ENCODE measurements at places on chromosomes 2 and 18. TPM values are rescaled to one million over a fixed set of nuclear protein-coding genes. Genes with fewer than 3 reads are reported as not detected.
A peak's percentile ranks its signal among the peaks of the same experiment; 100 is the strongest.

Gene ASB18
- total RNA-seq: not detected

Gene RFTN2
- 0.05 TPM for total RNA-seq

Gene NGEF
- total RNA-seq: 1.3 TPM

Gene PLB1
- 1.6 TPM for total RNA-seq

Gene TUBA4B
- not detected for total RNA-seq

Gene STARD6
- total RNA-seq: not detected

Gene LOXHD1
- not detected for total RNA-seq

Gene GLB1L
- total RNA-seq: 7.6 TPM

Gene RAPGEF4
- 1.8 TPM for total RNA-seq

Gene CAPN13
- 11.8 TPM for total RNA-seq

Gene ZNF892
- total RNA-seq: 6.2 TPM

- H3K27me3 ChIP-seq: no peaks in the 10 kb centered on the region
- H3K4me3 ChIP-seq: no peak overlapping the region
- H3K36me3 ChIP-seq: no peaks in the 10 kb centered on the region
- H3K4me1 ChIP-seq: no peaks in the 10 kb centered on the region
- DNase-seq: no peak
Observed at GRCh38 chr2:59974051-59974766, 579.2 kb downstream of the BCL11A start.

- H3K4me1 ChIP-seq: no peaks in the 10 kb centered on the region
- no peaks in the 10 kb centered on the region for H3K27me3 ChIP-seq
- no peak for DNase-seq
- H3K4me3 ChIP-seq: no peak overlapping the region
Observed at GRCh38 chr2:27202854-27203253, 9.0 kb upstream of the ATRAID start.

- DNase-seq: no peak
- no peak overlapping the region for H3K4me3 ChIP-seq
- H3K27ac ChIP-seq: no peak overlapping the region
- H3K27me3 ChIP-seq: no peaks in the 10 kb centered on the region
- H3K4me1 ChIP-seq: peaks cover 1% of the 10 kb centered on the region
Observed at GRCh38 chr2:233375490-233376314, 21.4 kb downstream of the DGKD start.

GRCh38 chr2:235638541-235639427, 144.9 kb downstream of the AGAP1 start:
- H3K27ac ChIP-seq: no peak overlapping the region
- DNase-seq: peak; percentile 7
- H3K27me3 ChIP-seq: no peaks in the 10 kb centered on the region
- H3K36me3 ChIP-seq: peaks cover 15% of the 10 kb centered on the region

DNA sequence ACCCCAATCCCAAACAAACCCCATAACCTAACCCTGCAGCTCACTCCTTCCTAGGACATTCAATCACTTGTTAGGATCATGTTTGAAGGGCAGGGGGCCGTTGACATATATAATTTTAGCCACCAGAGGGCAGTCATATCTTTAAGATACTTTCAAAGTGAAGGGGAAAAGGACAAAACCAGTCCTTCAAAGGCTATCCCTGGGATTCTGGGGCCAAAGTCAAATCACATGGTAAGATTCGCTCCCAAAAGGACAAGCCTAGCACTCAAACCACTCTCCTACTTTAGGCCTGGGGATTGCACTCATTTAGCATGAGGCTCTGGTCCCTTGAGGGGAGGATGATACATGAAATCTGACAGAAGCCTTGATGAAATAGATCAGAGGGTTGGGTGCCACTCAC, 44.6 kb downstream of the HAUS1 start:
- H3K36me3 ChIP-seq: peaks cover 4% of the 10 kb centered on the region
- peak; percentile 67 for DNase-seq
- no peaks in the 10 kb centered on the region for H3K27me3 ChIP-seq

GRCh38 chr2:240245184-240245583, 104.7 kb upstream of the OTOS start:
- H3K4me3 ChIP-seq: no peak overlapping the region
- H3K27ac ChIP-seq: no peak overlapping the region
- DNase-seq: no peak
- peaks cover under 1% of the 10 kb centered on the region for H3K4me1 ChIP-seq
- H3K27me3 ChIP-seq: peaks cover 16% of the 10 kb centered on the region

DNA sequence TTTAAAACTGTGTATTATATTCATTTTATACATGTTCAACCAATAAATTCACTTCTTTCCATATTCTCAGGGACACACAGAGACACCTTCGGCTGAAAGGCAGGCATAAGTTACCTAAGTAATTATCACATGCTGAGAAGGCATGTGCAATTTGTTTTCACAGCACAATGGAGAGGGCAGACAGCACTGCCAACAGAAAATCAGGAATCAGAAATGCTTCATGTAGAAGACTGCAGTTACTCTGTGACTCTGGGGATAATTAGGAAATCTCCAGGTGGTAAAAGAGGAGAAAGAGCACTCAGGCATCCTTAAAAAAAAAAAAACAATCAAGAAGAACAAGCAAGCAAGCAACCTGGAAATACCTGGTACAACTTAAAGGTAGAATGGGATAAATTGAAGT, 49.3 kb downstream of the DSEL start:
- H3K27me3 ChIP-seq: no peaks in the 10 kb centered on the region
- no peak overlapping the region for H3K27ac ChIP-seq
- H3K36me3 ChIP-seq: no peaks in the 10 kb centered on the region
- no peak for DNase-seq
- H3K4me3 ChIP-seq: no peak overlapping the region

DNA sequence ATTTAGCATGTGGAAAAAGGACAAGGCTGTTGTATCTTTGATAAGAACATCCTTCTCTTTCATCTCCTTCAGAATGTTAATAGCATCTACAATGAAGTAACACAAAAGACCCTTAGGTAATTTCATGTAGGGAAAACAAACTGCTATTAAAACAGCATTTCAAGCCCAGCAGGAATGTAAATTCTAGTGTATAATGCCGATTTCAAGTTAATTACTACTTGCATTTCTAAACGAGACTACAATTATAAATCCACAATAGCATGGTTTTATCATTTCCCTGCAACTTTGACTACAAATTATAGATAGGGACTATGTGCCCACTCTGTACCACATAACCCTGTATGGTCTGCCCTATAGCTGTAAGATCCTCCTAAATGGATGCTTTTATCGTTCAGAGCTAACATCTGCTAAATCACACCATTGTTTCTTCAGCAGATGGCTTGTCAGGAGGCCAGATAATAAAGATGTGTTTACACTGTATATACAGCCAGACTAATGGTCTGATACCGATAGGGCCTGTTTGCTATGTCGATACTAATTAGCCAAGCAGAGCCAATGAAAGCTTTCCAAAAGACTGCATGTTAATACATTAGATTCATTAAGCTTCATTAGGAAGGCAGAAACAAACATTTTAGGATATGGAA, 51.9 kb downstream of the LRPPRC start:
- no peak for DNase-seq
- H3K4me1 ChIP-seq: no peaks in the 10 kb centered on the region
- no peak overlapping the region for H3K4me3 ChIP-seq
- no peaks in the 10 kb centered on the region for H3K27me3 ChIP-seq
- peaks cover 24% of the 10 kb centered on the region for H3K36me3 ChIP-seq
- no peak overlapping the region for H3K27ac ChIP-seq

DNA sequence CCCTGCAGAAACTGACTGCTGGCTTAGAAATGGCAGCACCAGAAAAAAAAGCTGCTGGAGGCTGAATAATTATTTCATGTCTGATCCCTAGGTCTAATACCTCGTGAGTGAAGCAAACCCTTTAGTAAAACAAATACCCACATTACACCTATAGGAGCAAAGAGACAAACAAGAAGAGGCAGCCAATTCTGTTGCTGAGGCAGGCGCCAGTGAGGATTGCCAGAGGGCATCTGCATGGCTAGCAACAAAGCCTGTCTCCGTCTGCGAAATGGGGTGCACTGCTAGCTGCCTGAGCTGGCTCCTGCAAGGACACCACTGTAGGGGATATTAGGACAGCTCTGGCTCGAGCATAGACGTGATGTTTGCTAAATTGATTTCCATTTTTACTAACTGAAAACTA, 509.7 kb downstream of the TDRD15 start:
- H3K27me3 ChIP-seq: no peaks in the 10 kb centered on the region
- H3K36me3 ChIP-seq: no peaks in the 10 kb centered on the region
- no peak overlapping the region for H3K27ac ChIP-seq
- H3K4me3 ChIP-seq: no peak overlapping the region
- H3K4me1 ChIP-seq: no peaks in the 10 kb centered on the region
- DNase-seq: no peak

DNA sequence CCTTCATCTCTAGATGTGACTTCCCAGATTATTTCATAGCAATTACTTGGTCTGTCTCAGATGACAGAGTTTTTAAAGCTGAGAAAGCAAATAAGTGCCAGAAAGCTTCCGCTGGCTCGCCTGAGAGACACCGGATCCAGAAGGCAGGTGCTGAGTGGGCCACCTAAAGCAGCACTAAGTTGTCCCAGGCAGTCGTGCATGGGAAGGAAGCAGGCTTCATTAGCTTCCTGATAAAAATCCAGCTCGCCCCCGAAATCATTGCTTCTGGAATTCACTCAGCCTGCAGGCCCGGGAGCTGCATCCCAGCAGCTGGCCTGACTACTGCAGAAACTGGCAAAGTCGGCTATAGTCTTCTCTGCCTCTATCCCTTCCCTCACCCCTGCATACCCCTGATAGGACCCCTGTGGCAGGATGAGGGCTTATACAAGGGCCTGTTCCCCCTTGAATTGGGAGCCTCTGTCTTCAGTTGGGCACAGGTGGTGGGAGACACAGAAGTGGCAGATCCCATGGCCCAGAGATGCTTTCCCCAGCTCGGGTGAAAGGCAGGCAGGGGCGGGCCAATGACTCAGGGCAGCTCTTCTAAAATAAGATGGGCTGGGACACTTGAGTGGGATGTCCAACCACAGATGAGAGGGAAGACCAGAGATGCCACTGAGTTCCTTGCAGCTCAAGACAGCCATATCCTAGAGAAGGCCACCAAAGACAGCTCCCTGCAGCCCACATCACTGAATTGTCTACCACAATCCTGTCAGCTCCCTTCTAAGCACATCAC, 262.4 kb upstream of the PKDCC start:
- H3K36me3 ChIP-seq: no peaks in the 10 kb centered on the region
- H3K4me3 ChIP-seq: no peak overlapping the region
- peaks cover 32% of the 10 kb centered on the region for H3K27me3 ChIP-seq
- peaks cover 8% of the 10 kb centered on the region for H3K4me1 ChIP-seq

DNA sequence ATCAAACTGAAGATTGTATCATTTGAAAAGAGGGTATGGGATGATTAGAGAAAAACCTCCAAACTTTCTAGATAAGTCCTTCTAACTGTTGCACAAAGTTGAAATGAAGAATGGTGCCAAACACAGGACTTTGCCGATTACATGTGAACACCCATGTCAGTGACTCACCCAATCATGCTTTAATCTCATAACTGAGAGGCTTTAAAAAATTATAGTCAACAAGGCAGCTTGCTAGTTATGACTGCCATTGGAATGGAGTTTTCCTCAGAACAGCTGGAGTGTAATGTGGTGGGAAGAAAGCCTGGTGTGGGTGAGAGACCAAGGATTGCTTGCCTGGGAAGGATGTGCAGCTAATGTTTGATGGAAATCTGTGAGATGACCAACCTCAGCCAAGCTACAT, 98.2 kb upstream of the ALPP start:
- H3K27ac ChIP-seq: no peak overlapping the region
- no peaks in the 10 kb centered on the region for H3K36me3 ChIP-seq
- no peaks in the 10 kb centered on the region for H3K27me3 ChIP-seq
- no peak for DNase-seq
- no peak overlapping the region for H3K4me3 ChIP-seq
